ENCODE measurements at places on chromosomes 12 and 14. TPM values are rescaled to one million over a fixed set of nuclear protein-coding genes. Genes with fewer than 3 reads are reported as not detected.

- DNase-seq, result no peak
These were observed 28.7 kb downstream of the CCDC85C start for GRCh38 chr14:99575043-99576023.

DNA sequence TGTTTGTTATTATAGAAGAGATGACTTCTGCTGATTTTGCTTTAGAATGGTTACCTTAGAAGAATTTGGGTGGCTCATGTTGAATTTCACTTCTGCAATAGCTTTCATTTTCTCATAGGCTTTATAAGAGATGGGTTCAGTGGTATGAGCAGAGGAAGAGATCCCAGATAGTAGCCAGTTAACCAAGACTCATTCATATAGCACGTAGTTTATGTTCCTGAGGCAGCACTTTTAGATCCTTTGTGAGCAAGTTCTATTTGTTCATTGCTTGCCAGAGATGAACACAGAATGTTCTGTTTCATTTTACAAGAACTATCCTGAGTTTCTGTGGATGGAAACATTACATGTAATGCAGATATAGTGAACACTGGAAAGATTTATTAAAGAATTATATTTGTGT lies 32.2 kb downstream of the RAB21 start:
- no peak for DNase-seq

- DNase-seq, result no peak
These were observed 23.4 kb downstream of the MARK3 start for GRCh38 chr14:103408491-103409155.

GRCh38 chr14:102182190-102182589 lies 42.5 kb downstream of the WDR20 start:
- no peak for DNase-seq

- no peak for DNase-seq
These were observed 162.0 kb downstream of the PAX9 start for GRCh38 chr14:36823651-36824050.

- peak; percentile 85 for DNase-seq
These were observed 29.3 kb downstream of the SLC7A8 start for GRCh38 chr14:23153851-23154796.

DNA sequence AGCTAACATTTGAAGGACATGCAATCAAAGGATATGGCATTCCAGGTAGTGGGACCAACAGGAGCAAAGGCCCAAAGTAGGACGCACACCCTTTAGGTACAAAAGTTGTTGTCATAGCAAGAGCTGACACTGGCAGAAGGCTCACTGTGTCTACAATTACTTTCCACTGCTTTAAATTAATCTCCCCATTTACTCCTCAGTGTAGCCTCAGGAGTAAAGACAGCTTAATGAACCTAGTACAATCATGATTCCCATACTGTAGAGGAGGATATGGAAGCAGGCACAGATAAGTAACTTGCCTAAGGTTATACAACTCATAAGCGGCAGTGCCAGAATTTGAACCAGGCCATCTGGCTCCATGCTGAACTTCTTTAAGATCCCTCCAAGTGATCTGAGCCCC lies 212.9 kb upstream of the SFSWAP start:
- no peak for DNase-seq

DNA sequence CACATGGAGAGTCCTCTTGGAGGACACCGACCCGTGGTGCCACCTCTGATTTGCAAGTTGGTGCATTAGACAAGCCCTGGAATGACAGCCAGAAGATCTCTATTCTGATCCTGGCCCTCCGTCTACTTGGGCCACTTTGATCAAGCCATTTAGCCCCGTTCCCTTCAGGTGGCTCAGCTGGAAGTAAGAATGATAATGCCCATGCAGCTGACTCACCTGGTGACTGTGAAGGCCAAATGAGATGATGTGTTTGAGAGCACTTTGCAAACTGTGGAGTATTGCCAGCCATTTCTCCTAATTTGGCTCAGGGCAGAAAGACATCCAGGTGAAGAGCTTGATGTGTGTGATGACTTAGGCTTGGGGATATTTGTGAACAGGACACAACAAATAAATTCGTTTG lies 165.9 kb downstream of the ETV6 start:
- DNase-seq, result peak; percentile 21

DNA sequence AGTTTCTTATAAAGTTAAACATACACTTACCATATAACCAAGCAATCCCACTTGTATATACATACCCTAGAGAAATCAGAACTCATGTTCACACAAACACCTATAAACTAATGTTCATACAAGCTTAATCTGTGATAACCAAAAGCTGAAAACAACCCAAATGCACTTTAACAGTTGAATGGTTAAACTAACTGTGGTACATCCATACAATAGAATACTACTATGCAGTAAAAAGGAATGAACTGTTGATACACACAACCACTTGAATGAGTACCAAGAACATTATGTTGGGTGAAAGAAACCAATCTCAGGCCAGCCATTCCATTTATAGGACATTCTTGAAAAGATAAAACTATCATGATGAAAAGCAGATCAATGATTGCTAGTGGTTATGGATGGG lies 427.6 kb downstream of the DPF3 start:
- no peak for DNase-seq

- DNase-seq, result peak; percentile 13
These were observed 523 bp upstream of the SLC6A15 start for GRCh38 chr12:84913129-84913515.

DNA sequence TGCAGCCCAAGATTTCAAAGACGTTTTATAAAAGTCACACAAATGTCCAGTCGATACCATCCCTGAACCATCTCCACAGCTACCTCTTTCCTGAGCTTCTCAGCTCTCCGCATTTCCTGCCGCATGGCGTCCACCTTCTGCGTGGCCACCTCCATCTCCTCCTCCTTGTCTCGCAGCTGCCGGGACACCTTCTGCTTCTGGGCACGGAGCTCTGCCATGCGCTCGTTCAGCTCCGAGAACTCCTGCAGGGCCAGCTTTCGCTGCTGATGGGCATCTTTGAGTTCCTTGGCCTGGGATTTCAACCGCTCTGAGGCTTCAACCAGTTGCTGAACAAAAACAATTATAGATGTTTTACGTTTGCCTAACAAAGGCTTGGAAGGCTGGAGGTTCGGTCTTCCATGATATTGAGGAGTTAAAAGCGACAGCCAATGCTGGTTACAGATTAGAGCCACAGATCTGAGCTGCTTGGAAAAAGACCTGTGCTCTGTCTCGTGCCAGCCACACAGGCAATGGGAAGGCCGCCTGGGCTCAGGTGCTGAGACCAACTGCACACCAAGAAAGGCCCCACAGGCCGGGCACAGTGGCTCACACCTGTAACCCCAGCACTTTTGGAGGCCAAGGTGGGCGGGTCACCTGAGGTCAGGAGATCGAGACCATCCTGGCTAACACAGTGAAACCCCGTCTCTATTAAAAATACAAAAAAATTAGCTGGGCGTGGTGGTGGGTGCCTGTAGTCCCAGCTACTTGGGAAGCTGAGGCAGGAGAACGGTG lies 49.6 kb downstream of the AMN start:
- no peak for DNase-seq

DNA sequence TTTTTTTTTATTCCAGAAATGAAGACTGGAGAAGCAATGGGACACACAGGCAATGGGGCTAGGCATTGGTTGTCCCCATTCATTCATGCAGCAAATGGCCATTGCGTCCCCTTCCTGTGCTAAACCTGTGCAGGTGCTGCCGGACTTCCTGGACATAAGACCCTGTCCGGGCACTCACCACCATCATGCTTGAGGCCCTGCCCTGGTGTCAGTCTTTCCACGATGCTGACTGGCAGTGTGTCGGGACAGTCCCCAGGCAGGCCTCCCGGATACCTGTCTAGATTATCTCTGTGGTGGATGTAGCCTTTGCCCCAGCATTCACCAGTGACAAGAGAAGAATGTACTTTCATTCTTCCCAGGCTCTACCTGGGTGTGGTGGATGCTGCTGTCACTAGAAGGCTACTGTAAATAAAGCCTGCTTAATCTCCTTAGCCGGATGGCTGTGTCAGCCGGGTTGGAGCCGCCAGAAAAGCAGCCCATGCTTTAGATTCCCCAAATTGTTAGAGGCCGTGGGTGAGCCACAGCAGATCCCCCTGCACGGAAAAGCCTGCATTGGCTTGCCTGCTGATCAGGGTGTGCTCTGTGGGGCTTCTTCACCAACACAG lies 94.5 kb upstream of the PARP11 start:
- DNase-seq, result no peak

DNA sequence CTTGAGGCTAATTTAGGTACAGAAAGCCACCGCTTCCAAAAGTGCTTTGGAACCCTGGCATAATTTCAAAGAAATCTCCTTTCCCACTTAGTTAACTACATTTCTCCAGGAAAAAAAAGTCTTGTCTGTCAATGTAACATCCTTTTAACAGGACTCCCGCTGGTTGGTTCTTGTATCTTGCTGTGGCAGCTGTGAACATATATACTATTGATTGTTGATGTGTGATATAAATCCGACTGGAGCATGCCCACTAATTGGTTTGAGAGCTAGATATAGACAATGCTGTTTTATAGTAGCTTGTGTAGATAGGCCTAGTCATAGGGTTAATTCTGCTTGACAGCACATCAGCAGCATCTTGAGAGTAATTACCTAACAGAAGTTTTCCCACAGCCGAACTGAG lies 89.6 kb downstream of the MSRB3 start:
- DNase-seq, result no peak

GRCh38 chr12:77993658-77994057 lies 163.0 kb downstream of the NAV3 start:
- no peak for DNase-seq

The PRH2 gene
- not detected for total RNA-seq

The PLBD1 gene
- 42.1 TPM for total RNA-seq

The SNRPF gene
- total RNA-seq, result 33.2 TPM

The TBX3 gene
- 0.30 TPM for total RNA-seq

The KIF21A gene
- total RNA-seq, result 44.7 TPM

The ERP27 gene
- total RNA-seq, result not detected

The OR11G2 gene
- not detected for total RNA-seq

The IFNG-AS1 gene
- total RNA-seq, result not detected

The SETD1B gene
- 4.6 TPM for total RNA-seq

The NPFF gene
- total RNA-seq, result not detected

The ZNF219 gene
- total RNA-seq, result 71.2 TPM

The KITLG gene
- total RNA-seq, result 5.8 TPM
